ENCODE measurements at places on chromosomes 7 and 10.

- DNase-seq = no peak
Observed at GRCh38 chr7:100825751-100826513, 1.4 kb downstream of the EPHB4 start.

DNA sequence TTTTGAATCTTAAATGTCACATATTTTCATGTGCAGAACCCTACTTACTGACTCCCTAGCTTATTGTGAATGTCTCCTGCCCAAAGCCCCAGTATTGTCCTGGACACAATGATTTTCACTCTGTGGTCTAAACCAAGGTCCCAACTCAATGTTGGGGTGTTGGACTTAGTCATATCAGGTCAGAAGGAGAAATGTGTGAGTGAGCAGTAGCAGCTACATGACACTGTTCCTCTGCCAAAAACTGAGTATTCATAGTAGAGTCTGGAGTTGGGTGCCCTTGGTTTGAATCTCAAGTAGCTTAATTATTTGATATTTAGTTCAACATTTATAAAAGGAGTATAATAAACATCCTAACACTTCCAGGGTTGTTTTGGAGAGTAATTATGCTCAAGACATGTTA is 141.0 kb downstream of the CHRM2 start:
- DNase-seq = no peak

- no peak for DNase-seq
Observed at GRCh38 chr7:140637400-140637799, 3.2 kb downstream of the DENND2A start.

DNA sequence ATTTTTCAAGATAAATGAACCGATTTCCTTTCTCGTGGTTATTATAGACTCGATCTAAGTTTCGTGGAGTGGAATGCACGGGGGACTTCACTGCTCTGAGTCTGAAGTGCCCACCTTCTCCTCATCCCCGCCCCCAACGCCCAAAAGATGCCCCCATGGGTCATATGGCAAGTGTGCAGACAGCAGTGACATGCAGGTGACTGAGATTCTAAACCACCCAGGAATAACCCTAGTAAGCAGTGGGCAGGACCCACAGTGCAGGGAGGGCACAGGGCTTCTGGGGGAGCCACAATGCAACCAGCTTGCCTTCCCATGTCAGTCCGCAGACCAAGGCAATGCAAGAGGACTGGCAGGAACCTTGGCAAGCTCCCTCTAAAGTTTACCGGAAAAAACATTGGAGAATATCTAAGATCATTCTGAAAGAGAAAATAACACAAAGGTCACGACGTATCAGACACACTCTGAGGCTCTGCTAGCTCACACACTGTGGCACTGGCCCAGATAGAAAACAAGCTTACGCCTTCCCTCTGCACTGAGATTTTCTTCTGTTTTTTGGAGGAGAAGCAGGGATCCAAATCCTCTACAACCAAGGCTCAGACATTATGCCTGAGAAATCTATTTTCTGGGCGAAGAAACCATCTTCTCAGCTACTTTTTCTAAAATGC is 239.6 kb downstream of the MAD1L1 start:
- no peak for DNase-seq

GRCh38 chr10:89342206-89342958 is 14.6 kb downstream of the IFIT3 start:
- peak; percentile 71 for DNase-seq

- no peak for DNase-seq
Observed at GRCh38 chr10:111209692-111210091, 132.9 kb downstream of the ADRA2A start.

DNA sequence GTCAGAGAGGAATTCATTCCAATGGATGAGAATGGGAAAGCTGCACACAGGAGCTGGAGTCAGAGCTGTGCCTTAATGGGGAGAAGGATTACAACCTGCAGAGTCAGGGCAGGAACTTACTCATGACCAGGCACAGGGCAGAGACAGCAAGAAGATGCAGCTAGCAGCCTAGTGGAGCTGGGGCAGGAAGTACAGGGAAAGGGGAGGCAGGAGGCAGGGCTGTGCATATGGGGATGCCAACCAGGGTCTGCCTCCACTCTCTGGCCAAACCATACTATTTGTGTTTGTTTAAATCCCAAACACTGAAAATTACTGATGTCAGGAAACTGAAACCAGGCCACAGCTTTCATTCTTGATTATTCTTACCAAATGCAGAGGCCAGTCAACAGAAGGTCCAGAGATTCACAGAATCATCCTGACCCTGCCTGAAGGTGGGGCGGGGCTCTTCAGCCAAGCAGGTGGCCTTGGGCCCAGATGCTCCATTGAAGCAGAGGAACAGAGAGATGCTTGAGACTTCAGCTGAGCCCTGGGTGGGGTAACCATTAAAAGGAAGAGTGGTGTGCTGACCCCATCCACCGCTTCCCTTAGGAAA is 461.9 kb downstream of the KCNMA1 start:
- no peak for DNase-seq

- DNase-seq = no peak
Observed at GRCh38 chr10:12644380-12645144, 295.2 kb downstream of the CAMK1D start.

- no peak for DNase-seq
Observed at GRCh38 chr10:113303544-113304146, 249.2 kb upstream of the HABP2 start.

DNA sequence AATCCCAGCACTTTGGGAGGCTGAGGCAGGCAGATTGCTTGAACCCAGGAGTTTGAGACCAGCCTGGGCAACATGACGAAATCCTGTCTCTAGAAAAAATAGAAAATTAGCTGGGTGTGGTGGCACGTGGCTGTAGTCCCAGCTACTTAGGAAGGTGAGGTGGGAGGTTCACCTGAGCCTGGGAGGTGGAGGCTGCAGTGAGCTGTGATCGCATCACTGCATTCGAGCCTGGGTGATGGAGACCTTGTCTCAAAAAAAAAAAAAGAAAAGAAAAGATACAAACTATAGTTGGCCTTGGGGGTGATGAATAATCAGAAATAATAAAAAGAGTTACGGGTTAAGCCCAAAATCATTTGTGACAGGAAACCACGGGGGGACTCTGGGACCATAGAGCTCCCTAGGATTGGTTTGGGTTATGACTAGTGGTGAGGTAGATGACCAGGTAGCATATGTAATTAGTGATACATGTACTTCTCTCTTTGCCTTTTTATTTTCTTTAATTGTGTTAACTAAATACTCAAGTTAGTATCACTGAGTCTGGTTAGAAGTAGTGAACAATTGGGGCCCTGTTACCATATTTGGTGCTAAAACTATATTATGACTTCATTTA is 10.4 kb upstream of the ASCC1 start:
- peak; percentile 31 for DNase-seq

DNA sequence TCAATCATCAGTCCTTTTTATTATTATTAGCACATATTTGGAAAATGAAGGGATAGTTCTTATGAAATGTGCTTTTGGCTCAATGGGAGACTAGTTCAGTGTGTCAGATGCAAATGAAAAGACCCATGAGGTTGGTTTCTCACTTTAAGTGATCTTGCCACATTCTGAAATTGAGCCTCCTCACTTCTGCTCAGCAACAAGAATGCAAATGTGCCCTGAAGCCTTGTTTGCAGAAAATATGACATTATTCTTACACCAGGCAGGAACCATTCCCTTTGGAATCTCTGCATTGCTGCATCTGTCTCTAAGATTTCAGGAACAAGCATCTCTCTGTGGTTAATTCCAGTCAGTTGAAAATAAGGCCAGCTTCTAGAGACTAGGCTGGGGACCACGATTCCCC is 186.1 kb upstream of the PLPP4 start:
- DNase-seq = no peak

DNA sequence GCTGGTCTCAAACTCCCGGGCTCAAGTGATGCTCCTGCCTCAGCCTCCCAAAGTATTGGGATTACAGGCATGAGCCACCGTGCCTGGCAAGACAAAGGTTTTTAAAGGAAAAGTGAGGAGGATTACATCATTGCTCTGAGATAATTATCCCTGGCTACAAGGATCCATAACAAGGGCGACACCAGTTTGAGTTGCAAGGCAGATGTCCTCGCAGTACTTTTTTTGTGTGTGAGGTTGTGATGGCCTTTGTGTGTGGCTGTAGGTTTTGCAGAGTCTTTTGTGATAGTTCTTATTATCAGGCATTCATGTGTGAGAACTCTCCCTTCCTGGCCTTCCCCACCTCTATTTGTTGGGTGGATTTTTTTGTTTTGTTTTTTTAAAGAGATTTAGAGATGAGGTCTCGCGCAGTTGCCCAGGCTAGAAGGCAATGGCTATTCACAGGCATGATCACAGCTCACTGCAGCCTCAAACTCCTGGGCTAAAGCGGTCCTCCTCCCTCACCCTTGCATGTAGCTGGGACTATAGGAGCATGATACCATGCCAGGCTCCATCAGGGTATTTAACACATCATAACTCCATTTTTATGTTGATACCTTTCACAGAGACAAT is 10.0 kb downstream of the BTBD16 start:
- no peak for DNase-seq

- no peak for DNase-seq
Observed at GRCh38 chr7:77887567-77887966, 89.0 kb downstream of the PHTF2 start.

DNA sequence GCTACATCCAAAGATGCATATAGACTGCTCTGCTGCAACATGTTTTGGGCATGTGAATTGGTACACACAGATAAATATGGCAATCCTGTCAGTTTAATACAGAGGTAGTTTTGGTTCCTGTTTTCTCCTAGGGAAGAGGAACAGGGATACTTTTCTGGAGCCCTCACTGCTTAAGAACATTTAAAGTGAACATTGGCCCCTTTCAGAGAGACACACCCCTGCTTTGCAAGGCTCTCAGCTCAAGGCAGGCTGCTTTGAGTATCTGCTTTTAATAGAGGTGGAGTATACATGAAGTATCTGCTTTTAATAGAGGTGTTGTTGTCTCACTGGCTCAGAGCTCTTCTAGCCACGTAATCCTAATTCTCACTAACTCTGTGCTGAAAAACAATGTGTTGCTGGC is 38.9 kb downstream of the CYP51A1 start:
- DNase-seq = no peak

DNA sequence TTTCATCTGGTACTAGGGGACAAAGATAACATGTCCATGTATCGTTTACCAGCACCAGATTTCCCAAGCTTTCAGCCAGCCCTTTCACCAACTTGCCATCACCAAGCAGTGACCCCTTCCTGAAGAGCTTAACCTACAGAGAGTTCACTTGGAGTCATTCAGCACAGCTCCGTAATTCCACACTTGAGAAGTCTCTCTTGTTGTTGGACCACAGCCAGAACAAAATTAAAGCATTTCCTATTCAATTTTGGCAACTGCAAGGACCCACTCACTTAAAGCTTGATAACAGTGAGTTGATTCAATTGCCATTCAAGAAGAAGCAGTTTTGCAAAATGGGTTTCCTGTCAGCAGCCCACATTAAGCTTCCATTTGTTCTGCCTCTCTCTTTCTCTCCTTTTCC is 88.5 kb upstream of the LRRTM3 start:
- no peak for DNase-seq
